ENCODE measurements at places on chromosomes 12 and 14. TPM values are rescaled to one million over a fixed set of nuclear protein-coding genes. Genes with fewer than 3 reads are reported as not detected.

Gene AKAP6
- total RNA-seq: 3.2 TPM

Gene STXBP6
- total RNA-seq: 49.3 TPM

Gene HOMEZ
- 5.3 TPM for total RNA-seq

Gene KIAA0586
- total RNA-seq: 7.1 TPM

Gene RNU4-1
- total RNA-seq: not detected

DNA sequence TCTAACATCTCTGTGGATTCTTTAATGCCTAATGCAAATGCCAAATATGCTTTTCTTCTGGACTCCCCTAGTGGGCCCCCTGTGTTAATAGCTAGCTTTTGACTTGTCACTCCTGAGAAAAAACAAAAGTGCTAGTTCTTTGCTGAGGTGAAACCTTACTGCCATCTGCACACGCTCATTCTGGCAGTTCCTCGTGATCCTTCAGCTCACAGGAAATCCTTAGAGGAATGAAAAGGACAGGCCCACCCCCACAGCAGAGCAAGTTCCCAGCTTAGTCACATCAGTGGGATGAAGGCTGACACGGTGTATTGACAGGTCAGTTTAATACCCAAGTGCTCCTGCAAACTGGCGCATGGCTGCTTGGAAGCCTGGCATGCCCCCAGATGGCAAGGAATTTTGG is 165.1 kb upstream of the ATP2B1 start:
- DNase-seq: no peak

- no peak for DNase-seq
Measured at GRCh38 chr14:89349171-89350008, 67.6 kb downstream of the FOXN3 start.

DNA sequence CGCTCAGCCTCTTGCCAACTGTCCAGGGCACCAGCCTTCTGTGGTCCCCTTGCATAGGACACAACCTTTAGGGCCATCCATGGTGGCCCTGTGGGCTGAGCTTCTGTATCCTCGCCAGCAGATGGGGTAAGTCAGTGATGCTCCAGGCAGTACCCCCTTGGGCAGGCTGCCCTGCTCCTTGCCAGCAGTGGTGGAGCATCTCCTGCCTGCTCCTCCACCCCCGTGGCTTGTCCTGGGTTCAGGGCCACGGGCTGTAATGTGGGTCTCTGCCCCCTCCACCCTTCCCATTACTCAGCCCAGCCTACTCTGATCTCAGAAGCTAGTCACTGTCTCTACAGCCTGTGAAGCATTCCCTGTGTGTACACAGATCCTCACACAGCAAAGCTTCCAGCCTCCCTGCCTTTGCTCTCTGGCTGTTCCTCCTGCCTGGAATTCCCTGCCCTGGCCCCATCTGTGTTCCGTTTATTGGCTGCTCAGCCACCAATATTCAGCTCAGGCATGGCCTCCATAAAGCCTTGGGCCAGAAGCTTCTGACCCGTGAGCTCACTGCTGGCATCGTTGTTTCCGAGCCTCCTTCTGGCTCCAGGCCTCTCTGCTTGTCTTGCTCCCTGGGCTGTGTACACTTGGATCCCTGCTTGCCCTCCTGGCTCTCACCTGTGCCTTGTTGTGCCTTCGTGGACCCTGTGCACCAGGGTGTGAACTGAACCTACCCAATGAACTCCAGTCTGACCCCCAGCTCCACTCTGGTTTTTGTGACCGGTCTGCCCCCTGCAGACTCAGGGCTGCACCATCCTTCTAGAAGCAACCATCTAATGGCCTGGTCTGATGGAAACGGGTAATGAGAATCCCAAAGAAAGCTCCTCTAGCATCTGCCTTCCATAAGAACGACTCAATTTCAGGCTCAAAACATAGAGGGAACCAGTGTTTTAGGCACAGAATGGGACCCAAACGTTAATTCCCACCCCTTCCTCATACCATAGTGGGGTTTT is 177.0 kb upstream of the PRMT8 start:
- no peak for DNase-seq

GRCh38 chr12:77042833-77043232 is 22.5 kb downstream of the E2F7 start:
- DNase-seq: no peak

- DNase-seq: no peak
Measured at GRCh38 chr12:89799316-89799715, 90.7 kb upstream of the ATP2B1 start.

GRCh38 chr12:14948672-14949071 is 10.3 kb upstream of the ERP27 start:
- no peak for DNase-seq

DNA sequence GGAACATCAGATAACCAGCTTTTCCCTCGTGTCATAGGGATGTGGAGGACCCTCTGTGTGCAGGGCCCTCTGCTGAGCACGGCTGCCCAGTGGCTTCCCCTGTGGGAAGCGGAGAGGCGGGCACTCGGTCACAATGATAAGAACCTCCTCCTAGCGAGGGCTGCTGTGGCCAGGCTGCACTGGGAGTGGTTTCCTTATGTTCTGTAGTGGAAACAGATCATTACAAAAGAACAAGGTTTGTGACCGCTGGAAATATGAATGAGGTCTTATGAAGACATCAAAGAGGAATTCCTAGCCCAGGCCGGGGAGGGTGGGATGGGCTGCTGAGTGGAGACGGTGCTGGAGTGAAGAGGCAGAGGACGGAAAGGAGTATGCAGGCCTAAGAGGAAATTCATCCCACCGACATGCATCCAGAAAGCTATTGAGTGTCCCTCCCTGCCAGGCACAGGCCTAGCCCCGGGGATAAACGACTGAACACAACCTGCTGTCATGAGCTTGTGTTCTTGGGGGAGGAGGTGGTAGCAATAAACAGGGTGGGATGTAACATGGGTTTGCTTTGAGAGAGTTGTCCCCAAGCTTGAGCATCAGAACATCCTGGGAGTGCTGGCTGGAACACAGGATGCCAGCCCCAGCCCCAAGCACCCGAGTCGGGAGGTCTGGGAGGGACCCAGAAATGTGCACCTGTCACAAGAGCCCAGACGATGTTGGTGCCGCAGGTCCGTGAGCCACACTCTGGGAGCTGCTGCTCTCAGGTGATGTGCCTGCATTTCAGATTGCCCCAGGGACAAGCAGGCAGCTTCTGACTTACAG is 37.5 kb downstream of the FZD10 start:
- no peak for DNase-seq

All from lower leg skin (tissue), 4 donors.